ENCODE measurements at places on chromosomes 2 and 18.

GRCh38 chr18:70332694-70333093 is 43.8 kb downstream of the SOCS6 start:
- no peak for DNase-seq

DNA sequence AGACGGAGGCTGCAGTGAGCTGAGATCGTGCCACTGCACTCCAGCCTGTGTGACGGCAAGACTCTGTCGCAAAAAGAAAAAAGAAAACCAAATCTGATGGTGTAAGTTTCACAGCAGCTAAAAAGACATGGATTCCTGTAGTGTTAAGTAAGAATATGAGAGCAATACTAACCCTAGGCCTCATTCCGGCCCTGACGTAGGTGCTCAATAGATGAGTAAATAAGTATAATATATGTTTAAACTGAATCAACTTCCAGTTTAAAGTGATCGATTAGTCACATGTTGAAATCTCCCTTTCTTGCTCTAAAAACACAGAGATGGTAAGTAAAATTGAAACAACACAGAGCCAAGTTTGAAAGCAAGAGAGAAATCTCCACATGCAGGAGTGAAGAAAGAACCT is 8.0 kb downstream of the ME2 start:
- DNase-seq: no peak

GRCh38 chr2:224220586-224221255 is 181.2 kb downstream of the FAM124B start:
- no peak for DNase-seq

DNA sequence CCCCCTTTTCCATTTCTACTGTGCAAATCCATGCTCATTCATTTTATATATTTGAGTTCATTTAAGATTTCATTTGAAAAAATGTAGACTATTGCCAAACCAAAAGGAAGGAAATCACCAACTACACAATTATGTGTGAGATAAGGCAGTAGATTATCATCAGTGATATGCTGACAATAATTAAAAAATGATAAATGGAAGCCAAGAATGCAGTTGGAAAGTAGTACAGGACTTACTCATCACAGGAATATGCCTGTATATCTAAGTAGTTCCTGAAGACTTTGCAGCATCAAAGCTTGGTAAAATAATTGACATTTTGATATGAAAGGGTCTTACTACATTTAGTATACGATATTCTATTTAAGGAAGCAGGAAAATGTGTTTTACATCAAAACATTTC is 166.1 kb upstream of the OTX1 start:
- no peak for DNase-seq

GRCh38 chr2:53253244-53253643 is 514.4 kb upstream of the CHAC2 start:
- no peak for DNase-seq

GRCh38 chr18:22368021-22368420 is 49.7 kb downstream of the CTAGE1 start:
- DNase-seq: no peak

DNA sequence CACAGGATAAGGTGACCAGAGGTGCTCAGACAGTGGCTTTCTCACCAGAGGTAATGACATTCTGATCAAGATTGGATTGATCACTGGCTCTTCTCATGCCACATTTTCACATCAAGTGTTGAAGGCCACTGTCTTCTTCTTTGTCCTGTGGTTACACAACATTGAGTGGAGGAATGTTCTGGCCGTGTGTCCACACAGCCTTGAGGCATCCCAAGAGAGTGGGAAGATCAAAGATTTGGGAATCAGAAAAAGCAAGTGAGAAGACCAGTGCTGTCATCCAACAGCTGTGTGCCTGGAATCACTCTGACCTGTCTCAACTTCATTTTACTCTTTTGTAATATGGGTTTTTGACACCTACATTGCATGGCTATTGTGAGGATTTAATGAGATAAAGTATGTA is 67.4 kb downstream of the IL1R2 start:
- no peak for DNase-seq

DNA sequence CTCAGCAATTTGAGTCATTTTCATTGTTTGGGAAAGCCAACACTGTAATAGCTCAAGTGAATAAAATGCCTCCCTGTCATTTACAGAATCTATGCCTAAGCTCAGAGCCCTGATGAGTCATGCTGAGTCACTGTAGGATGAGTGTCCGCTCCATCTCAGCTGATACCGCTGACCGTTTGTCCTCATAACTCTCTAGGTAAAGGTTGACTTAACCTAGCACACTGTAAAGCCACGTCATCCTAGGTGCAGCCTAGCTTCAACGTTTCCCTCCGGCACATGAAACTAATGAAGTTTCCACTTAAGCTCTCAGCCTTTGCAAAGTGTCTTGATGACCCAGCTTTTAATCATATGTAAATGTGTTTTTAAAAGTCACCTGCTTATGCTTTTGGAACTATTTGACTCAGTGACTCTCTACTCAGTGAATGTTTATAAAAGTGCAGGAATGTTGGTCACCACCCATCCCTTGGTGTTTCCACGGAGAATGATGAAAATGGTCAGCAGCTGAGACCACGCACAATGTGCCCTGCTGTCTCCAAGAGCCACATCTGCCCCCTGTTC is 154.0 kb downstream of the PMAIP1 start:
- peak; percentile 22 for DNase-seq

DNA sequence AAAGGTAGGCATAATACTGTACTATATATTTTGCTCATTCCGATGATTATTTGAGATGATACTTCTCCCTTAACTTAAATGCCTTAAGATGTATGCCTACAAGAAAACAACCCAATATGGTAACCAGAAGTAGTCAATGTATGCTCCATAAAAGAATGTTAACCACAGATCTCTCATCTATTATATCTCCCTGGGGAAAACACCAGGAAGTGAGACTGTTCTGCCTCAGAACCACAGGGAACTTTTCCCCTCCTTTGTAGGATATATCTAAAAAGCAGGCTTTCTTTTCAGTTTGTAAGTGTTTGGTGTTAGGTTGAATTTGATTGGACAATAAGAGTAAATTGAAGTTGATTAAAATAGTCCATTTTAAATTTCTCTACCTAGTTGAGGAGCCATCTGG is 1160.5 kb upstream of the NXPH2 start:
- DNase-seq: no peak

DNA sequence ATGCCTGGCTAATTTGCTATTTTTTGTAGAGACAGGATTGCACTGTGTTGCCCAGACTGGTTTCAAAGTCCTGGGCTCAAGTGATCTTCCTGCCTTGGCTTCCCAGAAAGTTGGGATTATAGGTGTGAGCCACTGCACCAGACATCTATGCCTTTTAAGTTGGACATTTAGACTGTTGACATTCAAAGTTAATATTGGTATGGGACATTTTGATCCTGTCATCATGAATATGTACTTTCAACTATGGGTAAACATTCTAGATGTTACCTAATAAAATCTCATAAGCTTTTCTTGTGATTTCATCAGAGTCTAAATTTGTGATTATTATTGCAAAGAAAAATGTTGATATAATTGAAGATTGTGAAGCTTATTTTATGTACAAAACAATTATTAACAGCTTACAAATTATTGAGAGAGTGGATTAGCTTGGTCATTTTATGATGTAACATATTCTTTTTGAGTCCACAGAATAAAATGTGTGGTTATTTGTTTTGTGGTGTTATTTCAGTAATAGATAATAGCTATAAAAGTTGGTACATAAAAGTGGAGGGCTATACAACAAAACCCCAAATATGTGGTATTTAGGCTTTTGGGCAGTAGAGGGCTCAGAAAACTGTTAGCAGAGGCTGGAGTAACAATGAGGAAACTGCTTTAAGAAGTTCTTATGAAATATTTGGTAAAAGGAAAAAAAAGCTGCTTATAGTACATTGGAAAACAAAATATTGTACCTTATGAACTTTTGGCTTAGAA is 41.4 kb downstream of the STARD6 start:
- no peak for DNase-seq

DNA sequence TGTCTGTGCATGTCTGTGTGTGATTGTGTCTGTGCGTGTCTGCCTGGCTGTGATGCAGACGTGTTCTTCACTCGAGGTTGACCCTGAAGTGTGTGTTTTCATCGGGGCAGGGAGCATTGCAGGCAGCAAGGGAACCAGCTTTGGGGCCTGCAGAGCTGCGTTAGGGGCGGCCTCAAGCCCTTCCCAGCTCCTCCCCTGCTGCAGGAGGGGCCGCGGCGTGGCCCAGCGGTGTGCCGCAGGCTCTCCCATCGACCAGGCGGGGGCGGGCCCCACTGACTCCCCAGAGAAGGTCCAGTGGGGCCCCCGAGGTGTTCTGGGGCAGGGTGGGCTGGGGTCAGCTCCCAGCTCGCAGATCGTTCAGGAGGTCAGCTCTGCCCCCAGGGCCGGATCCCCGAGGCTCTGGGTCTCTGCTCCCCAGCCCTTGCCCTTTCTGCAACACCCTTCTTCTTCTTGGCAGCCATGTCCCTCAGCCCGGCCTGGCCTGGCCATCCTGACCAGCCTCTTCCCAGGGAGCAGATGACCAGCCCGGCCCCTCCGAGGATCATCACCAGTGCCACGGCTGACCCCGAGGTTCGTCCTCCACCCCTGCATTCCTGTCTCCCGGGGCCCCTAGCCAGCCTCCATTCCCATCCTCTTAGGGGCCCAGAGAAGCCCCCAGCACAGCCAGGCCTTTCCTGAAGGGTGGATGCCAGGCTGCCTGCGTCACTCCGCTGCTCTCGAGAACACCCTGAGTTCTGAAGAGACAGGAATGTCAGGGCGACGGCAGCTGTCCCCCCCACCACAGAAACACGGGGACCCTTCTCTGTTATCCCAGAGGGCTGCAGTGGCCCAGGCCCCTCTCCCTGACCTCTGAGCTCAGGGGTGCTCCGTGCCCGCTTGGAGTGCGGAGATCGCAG is 11.1 kb upstream of the KLHL30 start:
- DNase-seq: peak; percentile 89

- DNase-seq: no peak
Measured at GRCh38 chr2:124347209-124347608, 322.1 kb downstream of the CNTNAP5 start.

- no peak for DNase-seq
Measured at GRCh38 chr2:108278631-108279030, 10.1 kb upstream of the SULT1C2 start.

DNA sequence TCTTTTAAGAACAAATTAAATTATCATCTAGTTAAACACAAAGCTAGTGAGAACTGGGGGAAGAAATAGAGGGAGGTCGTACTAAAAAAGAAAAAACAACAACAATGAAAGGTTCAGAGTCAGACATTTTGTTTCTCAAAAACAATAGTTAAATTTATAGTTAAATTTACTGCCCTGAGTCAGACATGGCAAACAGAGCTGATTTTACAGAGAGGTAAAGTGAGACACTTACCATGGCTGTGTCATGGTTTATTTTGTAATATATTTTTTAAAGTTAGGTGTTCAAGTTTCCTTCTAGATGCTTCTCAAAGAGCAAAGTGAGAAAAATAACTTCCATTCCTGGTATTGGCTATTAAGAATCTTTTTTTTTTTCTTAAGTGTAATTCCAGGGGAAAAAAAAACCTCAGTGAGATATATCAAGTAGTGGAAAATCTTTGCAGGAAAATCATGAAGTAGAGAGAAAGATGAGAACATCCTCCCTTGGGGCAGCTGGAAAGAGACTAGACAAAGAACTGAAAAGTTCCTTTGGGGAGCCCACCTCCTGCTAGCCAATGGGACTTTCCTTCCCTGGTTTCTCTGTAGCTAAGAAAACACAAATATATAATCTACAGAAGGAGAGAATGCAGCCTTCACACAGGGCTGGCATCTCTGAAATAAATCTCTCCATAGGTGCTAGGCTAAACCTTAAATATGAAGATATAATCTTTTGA is 12.3 kb downstream of the KLF7 start:
- DNase-seq: no peak

- DNase-seq: peak; percentile 60
Measured at GRCh38 chr18:74546751-74547530, 12.6 kb downstream of the CNDP1 start.

- DNase-seq: no peak
Measured at GRCh38 chr2:108847000-108847399, 60.4 kb downstream of the CCDC138 start.

DNA sequence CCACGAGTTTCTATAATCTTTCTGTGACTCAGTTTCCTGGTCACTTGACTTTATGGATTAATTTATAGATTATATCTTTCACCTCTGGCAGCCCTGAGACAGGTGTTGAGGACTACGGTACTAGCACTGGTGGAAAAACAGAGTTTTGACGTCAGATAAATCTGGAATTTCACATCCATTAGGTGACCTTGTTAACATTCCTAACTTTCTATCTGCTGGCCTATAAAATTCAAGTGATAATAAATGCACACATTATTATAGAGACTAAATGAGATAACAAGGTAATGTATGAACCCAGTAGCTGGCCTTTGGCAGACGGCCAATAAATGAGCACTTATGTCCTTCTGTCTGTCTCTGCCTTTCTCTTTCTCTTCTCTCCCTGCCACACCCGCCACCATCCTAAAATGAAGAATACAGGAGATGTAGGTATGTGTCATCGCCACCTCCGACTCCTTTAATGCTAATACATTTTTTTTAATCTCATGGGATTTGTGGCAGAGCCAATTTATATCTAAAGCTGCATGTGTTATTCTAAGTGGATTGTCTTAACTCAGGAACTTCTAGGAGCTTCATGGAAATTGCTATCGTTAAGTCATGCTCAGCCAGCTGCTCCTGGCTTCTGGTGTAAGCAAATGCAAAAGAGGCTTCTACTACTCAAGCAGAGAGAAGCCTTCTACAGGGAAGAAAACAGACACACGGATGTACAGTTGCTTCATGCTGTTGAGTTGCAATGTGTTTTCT is 2.3 kb downstream of the TM4SF20 start:
- DNase-seq: peak; percentile 44

DNA sequence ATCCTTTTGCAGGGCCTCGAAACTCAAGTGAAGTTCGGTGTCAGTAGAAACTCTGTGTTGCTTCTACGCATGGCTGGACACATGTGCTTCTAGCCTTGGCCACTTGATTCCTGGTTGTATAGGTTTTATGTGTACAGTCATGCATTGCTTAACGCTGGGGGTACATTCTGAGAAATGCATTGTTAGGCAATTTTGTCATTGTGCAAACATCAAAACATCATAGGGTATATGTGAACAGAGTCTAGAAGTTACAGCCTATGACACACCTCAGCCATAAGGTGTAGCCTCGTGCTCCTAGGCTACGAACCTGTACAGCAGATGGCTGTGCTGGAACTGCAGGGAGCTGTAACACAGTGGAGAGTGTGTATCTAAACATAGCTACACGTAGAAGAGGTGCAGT is 39.4 kb downstream of the TMEM18 start:
- no peak for DNase-seq

DNA sequence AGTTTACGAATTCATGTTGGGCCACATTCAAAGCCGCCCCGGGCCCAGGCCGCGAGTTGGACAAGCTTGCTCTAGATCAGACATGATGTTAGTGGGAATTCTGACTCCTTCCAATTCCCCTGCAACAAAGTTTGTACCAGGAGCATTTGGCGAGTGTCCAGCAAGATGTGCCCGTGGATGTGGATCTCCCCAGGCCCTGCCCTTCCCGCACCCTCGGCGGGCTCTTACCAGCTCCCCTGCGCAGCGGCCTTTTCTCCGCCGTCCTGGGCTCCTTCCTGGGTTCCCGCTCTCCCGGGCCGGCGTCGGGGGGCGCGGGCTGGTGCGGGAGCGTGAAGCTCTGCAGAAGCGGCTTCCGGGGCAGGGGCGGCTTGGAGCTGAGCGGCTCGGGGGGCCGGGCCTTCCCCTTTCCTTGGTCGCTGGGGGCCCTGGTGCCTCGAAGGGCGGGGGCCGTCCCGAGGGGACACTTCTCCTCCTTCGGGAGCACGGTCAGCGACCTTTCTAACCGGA is 90.8 kb upstream of the MGAT4A start:
- no peak for DNase-seq

- DNase-seq: no peak
Measured at GRCh38 chr2:210360412-210360811, 45.4 kb upstream of the MYL1 start.

GRCh38 chr18:8949206-8949605 is 153.3 kb upstream of the NDUFV2 start:
- peak; percentile 33 for DNase-seq

- no peak for DNase-seq
Measured at GRCh38 chr2:98355881-98356280, 9.6 kb downstream of the CNGA3 start.

All from umbilical cord (tissue), 2 donors.